ENCODE measurements at places on chromosomes 2 and 18.

DNA sequence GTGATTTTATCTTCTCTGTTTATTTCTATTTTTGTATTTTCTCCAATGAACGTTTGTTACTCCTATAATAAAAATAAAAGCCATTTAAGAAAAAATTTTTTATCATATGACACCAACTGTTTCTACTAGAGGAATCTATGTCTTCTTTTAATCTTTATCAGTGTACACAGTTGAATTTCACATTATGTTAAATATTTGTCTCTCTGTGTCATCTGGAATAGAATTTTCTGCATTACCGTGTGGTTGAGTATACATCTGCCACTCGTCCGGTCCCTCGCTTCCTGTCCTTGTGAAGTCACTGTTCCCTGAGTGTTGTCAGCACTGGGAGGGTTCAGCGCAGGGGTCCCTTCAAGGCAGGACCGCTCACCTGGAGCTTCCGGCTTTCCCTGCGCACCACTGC is 99.2 kb downstream of the LDLRAD4 start:
- DNase-seq, result no peak

- DNase-seq, result no peak
These were observed 130.8 kb downstream of the ZNF236 start for GRCh38 chr18:76953156-76953555.

- DNase-seq, result no peak
These were observed 129.8 kb downstream of the NCK2 start for GRCh38 chr2:105874466-105874865.

DNA sequence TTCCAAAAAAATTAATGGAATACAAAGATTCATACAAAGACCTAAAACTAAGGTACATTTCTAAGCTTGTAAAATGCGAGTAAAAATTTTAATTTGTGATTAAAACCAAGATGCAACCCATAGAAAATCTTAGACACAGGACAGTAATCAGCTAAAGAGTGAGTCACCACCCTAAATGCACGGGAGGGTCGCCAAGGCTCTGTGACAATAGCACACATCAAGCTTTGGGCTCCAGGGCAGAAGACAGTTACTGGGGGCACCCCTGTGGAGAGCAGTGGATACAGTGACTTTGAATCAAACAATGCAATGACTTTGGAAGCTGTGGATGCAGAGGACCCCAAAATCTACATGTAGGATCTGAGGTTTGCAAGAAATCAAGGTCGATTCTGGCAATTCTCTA is 7.5 kb downstream of the FLACC1 start:
- DNase-seq, result no peak

DNA sequence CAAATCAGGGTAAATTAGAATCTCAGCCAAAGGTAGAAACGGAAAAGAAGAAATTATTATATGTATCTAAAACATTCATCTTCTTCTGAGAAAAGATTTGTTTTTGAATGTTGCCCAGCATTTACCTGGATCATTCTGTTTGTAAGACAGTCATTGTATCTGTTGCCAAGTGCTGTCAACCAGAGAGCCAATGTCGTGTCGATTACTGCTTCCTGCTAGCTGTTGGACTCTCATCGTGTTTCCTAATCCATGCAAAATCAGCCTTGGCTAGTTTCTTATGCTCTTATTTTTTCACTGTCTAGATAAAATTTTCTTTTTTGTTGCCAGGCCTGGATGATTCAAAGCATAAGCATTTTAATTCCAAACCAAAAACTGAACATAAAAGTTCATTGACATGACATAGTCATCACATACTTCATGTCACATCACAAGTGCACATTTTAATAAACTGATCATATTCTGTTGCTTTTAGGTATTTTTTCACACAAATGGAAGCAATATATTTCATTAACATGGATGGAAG is 202.3 kb downstream of the KCNH7 start:
- no peak for DNase-seq

DNA sequence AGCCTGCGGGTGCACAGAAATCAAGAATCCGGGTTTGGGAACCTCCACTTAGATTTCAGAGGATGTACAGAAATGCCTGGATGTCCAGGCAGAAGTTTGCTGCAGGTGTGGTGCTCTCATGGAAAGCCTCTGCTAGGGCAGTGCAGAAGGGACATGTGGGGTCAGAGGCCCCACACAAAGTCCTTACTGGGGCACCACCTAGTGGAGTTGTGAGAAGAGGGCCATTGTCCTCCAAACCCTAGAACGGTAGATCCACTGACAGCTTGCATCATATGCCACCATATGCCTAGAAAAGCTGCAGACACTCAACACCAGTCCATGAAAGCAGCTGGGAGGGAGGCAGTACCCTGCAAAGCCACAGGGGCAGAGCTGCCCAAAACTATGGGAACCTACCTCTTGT is 833.0 kb downstream of the TMEM182 start:
- DNase-seq, result no peak

DNA sequence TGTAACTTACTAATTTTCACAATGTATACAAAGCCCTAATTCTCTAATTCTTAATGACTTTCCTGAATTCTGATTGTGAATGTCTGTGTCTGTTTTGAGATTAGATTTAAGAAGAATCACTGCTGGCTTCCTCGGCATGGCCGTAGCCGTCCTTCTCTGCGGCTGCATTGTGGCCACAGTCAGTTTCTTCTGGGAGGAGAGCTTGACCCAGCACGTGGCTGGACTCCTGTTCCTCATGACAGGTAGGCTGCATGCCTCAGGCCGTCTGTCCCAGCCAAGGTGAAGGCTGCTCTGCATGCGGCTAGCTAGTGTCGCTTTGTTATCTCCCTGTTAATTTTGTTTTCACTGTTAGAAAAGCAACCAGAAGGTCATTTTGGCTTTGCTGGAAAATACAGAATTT is 41.2 kb downstream of the TMEM178A start:
- no peak for DNase-seq

GRCh38 chr2:240725671-240726070 is 34.0 kb downstream of the AQP12A start:
- no peak for DNase-seq

DNA sequence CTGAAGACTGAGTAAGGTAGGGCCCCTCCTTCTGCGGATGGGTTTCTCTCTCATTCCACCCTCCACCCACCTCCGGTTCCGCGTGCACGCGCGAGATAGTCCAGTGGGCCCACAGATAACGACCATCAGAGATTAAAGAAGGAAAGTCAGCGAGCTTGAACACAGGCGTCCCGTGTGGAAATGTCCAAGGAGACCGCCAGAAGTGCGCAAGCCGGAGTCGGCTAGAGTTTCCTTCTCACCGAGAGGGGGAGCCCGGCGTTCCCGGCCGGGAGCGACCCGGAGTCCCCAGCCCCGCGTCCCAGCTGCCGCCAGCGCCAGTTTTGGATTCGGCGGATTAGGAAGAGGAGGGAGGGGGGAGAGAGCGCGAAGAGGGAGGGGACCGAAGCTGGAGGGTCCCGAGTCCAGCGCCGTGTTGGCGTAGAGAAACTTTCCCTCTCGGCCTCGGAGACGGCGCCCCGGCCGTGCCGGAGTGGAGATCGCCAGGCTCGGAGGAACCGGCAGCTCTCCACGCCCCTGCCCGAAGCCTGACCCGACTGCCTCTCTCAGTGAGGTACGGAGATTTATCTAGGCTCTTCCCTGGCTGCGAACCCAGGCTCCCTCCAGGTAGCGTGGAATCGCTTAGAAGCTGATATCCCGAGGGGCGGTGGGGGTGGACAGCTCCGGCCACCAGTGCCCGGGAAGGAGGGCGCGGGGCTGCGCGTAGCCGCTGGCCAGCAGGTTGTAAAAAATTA is at the start of gene GULP1:
Gene GULP1 (plus strand): TSS at position 258 of the 731 bp plus-strand sequence. CDS start 185,829 bp downstream, outside the sequence.
- DNase-seq, result no peak

DNA sequence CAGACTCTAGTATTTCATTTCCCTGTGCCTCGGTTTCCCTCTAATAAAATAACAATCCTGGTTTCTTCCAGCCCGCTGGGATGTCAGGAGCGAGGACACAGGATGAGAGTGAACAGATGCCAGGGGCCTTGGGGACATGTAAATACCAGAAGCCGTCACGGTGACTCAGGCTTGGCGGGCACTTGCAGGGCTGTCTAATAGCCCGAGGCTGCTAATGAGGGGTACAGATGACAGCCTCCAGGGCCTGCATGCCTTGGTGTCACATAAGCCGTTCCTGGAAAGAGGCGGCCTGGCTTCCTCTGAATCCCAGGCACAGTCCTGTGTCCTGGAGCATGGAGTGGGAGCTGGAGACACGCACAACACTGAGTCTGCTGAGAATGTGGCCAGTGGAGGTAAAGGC is 28.2 kb downstream of the HS1BP3 start:
- no peak for DNase-seq

DNA sequence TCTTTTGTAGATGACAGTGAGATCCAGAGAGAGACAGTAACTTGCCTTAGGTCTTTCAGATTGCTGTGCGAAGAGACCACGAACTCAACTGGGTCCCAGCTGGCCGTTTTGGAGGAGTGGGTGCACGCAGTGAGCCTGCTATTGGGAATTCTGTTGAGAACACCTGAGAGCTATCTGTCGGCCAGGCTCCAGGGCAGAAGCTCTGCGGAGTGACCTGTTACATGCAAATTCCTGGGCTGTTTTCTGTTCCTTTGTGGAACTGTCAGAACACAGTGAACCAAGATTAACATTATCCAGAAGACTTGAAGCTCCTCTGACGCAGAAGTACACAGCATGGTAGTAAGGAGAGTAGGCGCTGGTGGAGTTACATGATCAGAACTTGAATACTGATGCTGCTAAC is 99.5 kb upstream of the LMAN1 start:
- DNase-seq, result no peak

- DNase-seq, result no peak
These were observed 6.2 kb downstream of the APOB start for GRCh38 chr2:21037671-21038108.

DNA sequence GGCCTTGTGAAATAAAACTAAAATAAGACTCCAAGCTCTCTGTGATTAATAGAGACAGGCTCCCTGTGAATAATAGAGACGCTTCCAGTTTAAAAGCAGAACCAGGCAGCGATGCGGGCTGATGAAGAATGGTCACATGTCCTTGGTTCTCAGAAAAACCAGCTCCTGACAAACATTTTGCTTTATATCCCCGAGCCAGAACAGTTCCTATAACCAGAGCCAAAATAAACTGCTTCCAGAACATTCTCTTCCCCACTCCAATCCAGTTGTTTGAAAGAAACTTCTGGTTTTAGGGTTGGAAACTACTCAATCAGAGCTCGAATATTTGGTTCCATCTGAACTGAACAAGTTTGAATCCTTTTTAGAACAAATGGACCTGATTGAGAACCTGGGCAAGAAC is 213.7 kb downstream of the TSN start:
- DNase-seq, result no peak

DNA sequence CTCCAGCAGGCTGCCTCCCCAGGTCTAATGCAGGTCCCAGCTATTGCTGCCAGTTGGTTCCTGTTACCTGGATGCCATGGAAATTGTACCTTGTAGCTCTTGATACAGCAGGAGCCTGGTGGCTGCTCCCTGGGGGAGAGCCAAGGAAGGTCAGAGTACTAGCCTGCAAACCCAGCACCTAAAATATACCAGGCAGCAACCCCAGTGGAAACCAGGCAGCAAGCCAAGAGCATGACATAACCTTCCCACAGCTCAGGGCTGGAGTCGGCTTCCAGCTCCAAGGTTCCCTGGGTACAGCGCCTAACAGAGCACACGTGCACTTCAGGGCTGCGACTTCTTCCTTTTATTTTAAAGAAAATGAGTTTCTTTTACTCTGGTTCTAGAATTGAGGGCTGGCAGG is 30.3 kb downstream of the TNP1 start:
- no peak for DNase-seq

- DNase-seq, result no peak
These were observed 151.3 kb downstream of the ZFP36L2 start for GRCh38 chr2:43075054-43075593.

All from stimulated activated effector memory CD8-positive, alpha-beta T cell treated with anti-CD3 and anti-CD28 coated beads, Interleukin-12 subunit alpha, Interleukin-12 subunit beta, amount 100 ng/mL, for 72 hours (primary cell).